ENCODE measurements at places on chromosomes 12 and 14. TPM values are rescaled to one million over a fixed set of nuclear protein-coding genes. Genes with fewer than 3 reads are reported as not detected.

The DNAI7 gene
- total RNA-seq, result 2.5 TPM

The ENDOU gene
- total RNA-seq, result not detected

The CD63 gene
- 119 TPM for total RNA-seq

The PTPRR gene
- 18.5 TPM for total RNA-seq

The CCDC197 gene
- total RNA-seq, result not detected

The BDKRB2 gene
- total RNA-seq, result 0.31 TPM

The TAS2R8 gene
- 2.5 TPM for total RNA-seq

The NUAK1 gene
- total RNA-seq, result 43.2 TPM

The PCED1B gene
- total RNA-seq, result 1.3 TPM

The ADCY4 gene
- 3.1 TPM for total RNA-seq

The AVPR1A gene
- 7.2 TPM for total RNA-seq

The CIROP gene
- total RNA-seq, result not detected

The SVOP gene
- 45.1 TPM for total RNA-seq

The NID2 gene
- 6.9 TPM for total RNA-seq

The ARHGAP9 gene
- total RNA-seq, result 0.94 TPM

The ZFC3H1 gene
- total RNA-seq, result 99.2 TPM

The KRT3 gene
- not detected for total RNA-seq
